Endothelial cell (in vitro differentiated cells): ENCODE measurements at places on chromosomes 7 and 10.
A peak's percentile ranks its signal among the peaks of the same experiment; 100 is the strongest.

DNA sequence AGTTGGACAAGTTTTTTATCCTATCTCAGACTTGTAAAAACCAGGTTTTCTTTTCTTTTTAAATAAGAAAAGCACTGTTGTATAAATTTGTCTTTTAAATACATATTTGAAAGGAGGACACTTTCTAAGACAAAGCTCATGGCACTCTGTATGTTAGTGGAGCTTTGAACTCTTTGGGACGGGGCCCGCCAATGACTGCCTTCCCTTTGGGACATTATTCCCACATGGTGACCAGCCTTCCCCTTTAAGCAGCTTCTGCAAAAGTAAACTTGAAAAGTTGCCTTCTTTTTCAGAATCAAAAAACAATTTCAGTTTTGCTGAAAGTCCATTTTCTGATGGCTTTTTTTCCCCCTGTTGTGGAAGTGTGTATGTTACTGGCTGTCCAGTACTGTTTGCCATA is 1.8 kb downstream of the CUX1 start:
- DNase-seq = no peak

DNA sequence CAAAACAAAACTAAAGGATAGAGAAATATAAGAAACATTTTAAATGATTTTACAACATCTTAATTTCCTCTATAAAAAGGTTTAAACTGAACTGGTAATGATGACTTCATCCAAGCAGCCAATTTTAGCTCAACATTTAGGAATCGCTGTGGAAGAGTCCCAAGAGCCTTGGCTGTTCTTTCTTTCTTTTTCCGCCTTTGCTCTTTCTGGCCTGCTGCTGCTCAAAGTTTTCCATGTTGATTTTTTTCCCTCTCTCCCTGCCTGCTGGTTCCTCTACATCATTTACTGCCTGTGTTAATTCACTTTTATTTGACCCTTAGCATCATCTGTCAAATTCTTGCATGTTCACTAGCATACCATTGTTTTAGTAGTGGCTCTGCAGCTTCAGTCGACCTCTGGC is 146.9 kb downstream of the EVX1 start:
- no peak for DNase-seq

- no peak for DNase-seq
Observed at GRCh38 chr10:14603534-14604102, 171.1 kb downstream of the FAM107B start.

DNA sequence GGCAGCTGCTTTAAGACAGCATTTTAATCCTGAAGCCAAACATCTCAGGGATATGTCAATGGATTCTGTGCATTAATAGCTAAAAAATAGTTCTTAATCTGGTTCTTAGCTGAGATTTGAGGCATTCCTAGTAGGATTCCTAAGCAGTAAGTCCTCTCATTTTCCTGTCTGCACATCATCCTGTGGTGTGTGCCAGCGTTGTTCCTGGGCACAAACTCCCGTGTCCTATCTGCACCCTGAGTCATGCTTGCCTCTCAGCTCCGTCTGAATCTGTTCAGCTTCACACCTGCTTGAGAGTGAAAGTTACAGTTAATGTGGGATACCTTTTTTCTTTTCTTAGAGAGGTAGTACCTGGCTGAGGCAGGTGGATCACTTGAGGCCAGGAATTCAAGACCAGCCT is 19.5 kb downstream of the BAG3 start:
- no peak for DNase-seq

DNA sequence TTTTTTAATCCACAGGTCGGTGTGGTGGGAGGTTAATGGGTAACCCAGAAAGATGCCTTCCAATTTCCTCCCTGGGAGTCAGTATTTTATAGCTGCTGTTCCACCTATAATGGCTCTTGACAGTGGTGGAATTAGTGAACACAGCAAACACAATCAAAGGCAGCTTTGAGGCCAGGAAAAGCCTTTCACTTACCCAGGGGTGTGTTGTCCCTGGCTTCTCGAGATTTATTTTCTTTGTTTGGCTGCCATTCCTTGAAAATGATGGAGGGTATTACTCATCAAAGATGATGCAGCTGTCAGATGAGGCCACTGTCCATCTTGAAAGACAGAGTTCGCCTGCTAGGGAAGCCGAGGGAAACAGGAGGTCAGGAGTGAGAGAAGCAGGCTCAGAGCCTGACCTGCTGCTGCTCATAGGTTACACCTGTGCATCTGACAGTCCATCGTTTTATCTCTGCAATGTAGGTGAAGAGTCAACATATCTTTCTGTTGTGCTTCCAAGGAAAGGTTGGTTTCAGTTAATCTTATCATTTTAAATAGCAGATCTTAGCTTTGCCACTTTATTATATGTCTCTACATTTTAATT is 221.6 kb downstream of the XPNPEP1 start:
- DNase-seq = no peak

- DNase-seq = no peak
Observed at GRCh38 chr7:105877736-105878135, 1.3 kb upstream of the ATXN7L1 start.

DNA sequence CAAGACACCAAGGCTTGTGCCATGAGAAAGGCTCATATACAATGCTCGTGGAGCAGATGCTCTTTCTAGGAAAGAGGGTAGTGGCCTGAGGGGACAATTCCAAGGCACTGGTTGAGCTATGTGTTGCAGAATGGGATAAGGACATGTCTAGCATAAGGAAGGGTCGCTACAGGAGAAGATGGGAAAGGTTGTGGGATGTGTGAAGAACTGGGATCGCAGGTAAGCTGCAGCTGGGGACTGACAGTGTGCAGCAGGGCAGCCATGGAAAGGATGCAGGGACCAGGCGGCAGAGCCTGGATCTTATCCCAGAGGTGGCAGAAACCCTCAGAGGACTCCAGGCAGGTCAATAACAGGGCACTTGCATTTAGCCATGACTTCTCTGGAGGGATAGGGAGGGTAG is 56.1 kb downstream of the COBL start:
- no peak for DNase-seq

GRCh38 chr10:7498111-7498510 is 87.3 kb upstream of the SFMBT2 start:
- DNase-seq = no peak

DNA sequence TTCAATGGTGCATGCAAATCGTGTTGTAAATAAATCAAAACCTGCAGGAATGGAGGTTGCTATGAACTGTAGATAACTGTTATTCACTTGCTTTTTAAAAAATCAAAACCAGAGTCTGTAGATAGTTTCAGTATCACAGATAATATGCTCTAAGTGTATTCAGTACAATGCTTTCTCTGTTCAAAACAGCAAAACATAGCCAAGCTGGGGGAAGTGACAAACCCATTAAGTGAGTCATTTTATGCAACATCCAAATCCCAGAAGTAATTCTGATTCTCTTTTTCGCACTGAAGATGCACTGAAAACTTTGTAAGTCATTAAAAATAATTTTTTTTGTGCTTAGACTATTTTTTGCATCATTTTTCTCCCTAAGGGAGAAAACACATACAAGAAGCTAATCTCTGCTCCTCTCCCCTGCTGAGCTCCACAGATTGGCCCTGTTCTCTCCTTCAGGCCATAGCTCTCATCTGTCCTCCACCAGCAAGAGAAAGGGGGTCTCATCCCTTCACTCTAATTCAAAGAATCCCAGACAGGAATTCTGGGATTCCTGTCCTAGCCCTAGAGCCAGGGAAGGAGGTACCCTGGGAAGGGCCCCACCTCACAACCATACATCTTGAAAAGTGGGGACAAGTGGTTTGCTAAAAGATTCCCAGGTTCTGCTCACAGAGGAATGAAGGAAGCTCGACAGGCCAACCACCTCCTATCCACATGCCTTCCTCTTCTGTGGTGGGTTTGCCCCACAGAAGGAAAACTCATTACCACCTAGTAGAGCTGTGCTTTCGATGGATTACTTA is 4.9 kb downstream of the PRTFDC1 start:
- no peak for DNase-seq

DNA sequence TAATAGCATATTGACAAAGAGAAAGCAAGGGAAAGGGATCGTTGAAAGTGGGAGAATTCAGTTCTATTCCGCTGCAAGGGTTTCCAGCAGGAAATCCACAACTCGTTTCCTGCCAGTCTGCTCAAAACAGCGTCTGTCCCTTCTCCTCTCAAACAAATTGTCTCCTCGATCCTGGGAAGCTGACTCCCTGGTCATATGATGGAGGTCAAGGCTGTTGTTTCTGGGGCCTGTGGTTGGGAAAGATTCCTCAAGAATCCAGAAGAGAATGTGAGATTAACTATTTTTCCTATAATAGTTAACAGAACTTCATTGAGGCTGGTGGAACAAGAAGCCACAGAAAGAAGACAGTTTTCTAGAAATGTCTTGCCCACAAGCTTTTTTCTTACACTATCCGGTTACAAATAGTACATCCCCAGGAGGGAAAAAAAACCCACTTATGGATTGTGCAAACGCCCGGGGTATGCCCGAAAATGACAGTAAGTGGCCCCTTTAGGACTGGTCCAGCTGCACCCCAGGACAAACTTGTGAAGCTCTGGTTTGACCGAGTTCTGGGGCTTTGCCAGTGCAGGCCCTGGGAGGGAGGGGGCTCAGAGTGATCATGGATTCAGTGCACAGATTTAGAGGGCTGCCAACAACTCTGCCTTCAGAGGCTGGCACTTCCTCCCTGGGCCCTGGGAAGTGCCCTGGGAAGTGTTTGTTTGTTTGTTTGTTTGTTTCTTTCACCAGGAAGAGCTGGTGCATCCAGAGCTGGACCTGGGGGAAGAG is 49.4 kb upstream of the CTBP2 start:
- DNase-seq = peak; percentile 20

DNA sequence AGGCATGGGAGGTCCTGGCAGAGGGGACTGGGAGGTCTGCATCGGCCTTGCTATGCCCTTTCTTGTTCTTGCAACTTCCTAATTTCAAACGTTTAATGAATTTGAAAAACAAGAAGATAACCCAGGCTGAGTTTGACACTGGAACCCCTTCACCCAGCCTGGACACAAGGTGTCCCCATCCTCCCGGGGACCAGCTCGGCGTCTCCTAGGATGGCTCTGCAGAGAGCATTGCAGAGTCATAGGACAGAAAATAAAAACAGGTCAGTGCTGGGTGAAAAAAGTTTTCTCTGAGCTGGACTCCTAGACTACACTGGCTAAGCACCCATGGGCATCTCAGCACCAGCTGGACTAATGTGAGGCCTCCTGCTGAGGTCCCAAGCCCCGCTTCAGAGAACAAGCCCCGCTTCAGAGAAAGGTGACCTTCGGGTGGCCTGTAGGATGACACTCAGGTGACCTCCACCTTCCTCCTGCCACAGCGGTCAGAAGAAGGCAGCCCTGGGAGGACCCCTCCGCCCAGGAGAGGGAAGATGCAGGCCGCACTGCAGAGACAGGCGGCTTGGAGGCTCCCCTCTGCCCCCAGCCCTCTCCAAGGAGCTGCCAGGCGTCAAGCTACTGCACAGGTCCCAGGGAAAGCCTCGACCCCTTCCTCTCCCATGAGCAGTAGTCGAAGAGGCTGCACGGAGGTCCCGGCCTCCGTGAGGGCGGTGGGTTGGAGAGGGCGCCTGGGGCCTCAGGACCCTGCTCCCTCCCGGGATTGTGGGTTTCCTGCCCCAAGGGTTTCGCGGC is 9.3 kb upstream of the UNCX start:
- no peak for DNase-seq
